ENCODE measurements at places on chromosomes 13 and 19.
A peak's percentile ranks its signal among the peaks of the same experiment; 100 is the strongest.

GRCh38 chr13:33139780-33140535, 123.7 kb downstream of the KL start:
- DNase-seq, result peak; percentile 22

DNA sequence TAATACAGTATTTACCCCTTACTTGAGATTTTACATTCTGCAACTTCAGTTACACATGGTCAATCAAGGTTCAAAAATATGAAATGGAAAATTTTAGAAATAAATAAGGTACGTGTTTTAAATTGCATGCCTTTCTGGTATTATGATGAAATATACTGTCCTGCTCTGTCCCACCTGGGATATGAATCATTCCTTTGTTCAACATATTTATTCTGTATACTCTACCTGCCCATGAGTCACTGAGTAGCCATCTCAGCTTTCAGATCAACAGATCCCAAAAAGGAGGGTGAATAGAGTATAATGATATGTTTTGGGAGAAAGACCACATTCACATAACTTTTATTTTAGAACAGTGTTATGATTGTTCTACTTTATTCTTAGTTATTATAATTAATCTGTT, 37.8 kb downstream of the STOML3 start:
- no peak for DNase-seq

- no peak for DNase-seq
Measured at GRCh38 chr13:75725736-75726135, 89.6 kb downstream of the LMO7 start.

- peak; percentile 81 for DNase-seq
Measured at GRCh38 chr19:5292822-5293611, 47.6 kb downstream of the PTPRS start.

DNA sequence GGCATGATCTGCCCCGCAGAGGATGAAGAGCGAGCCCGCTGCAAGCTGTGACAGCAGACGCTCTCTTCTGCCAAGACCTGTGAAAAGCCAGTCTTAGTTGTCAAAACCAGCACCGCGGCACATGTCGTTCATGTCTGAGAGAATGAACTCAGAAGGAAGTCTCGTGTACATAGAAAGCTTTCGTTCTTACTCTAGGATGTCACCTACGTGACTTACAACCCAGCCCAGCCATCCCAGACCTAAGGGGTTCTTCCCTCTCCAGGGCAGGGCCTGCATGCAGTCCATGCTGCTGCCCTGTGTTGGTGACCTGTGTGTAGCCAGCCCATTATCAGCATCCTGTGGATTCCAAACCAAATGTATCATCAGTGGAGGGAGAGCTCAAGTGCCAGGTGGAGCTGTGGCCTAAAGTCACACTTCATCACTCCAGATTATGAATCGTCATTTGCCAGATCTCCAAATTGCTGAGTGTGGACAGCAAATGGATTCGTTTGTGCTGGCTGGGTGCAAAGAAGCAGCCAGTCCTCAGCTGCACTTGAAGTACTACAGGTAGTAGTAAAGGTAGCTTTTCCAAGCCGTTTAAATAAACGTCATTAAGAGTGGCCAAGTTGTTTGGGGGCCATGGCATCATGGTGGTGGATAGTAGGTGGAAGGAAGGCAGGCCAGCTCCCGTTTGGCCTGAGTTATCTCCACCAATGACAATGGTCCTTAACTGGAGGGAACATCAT, 73.9 kb upstream of the GPR183 start:
- no peak for DNase-seq

All from fibroblast of skin of abdomen (primary cell).